ENCODE measurements at places on chromosomes 2 and 18. TPM values are rescaled to one million over a fixed set of nuclear protein-coding genes. Genes with fewer than 3 reads are reported as not detected.

Gene RIT2
- not detected for total RNA-seq

Gene MRPS5
- total RNA-seq, result 26.1 TPM

Gene FOSL2
- 83.5 TPM for total RNA-seq

Gene FNDC4
- total RNA-seq, result 24.2 TPM

- no peak overlapping the region for H3K27ac ChIP-seq
- no peaks in the 10 kb centered on the region for H3K27me3 ChIP-seq
- no peaks in the 10 kb centered on the region for H3K4me1 ChIP-seq
- no peaks in the 10 kb centered on the region for H3K36me3 ChIP-seq
- H3K4me3 ChIP-seq, result no peak overlapping the region
- peak; percentile 88 for DNase-seq
Measured at GRCh38 chr2:44479127-44479887, 117.6 kb downstream of the CAMKMT start.

GRCh38 chr2:51219468-51219867, 187.5 kb upstream of the NRXN1 start:
- H3K27ac ChIP-seq, result no peak overlapping the region
- no peak for DNase-seq
- no peaks in the 10 kb centered on the region for H3K27me3 ChIP-seq
- H3K4me3 ChIP-seq, result no peak overlapping the region
- no peaks in the 10 kb centered on the region for H3K36me3 ChIP-seq

GRCh38 chr2:12334412-12334966, 382.2 kb upstream of the TRIB2 start:
- H3K4me3 ChIP-seq, result no peak overlapping the region
- H3K27me3 ChIP-seq, result 0 out of 2 replicates have a peak, but pooled peaks cover 2% of the 10 kb centered on the region
- no peak for DNase-seq
- no peak overlapping the region for H3K27ac ChIP-seq
- no peaks in the 10 kb centered on the region for H3K36me3 ChIP-seq
- H3K4me1 ChIP-seq, result no peaks in the 10 kb centered on the region

DNA sequence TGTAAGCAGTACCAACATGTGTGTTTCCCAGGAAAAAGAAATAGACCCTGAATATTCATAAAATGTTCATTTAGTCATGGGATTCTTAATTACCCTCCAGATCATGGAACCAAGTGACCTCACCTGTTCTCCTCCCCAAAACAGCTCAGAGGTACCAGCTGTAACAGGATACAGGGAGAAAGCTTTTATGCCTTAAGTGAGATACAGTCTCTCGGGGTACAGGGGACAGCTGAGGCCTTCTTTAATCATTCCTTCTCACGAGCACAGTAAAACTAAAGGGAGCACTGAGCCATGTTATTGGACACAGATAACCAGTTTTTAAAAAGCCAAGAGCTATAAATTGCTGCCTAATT, 16.6 kb downstream of the EPHA4 start:
- DNase-seq, result no peak
- H3K4me3 ChIP-seq, result no peak overlapping the region
- H3K36me3 ChIP-seq, result peaks cover 7% of the 10 kb centered on the region
- H3K27me3 ChIP-seq, result no peaks in the 10 kb centered on the region

DNA sequence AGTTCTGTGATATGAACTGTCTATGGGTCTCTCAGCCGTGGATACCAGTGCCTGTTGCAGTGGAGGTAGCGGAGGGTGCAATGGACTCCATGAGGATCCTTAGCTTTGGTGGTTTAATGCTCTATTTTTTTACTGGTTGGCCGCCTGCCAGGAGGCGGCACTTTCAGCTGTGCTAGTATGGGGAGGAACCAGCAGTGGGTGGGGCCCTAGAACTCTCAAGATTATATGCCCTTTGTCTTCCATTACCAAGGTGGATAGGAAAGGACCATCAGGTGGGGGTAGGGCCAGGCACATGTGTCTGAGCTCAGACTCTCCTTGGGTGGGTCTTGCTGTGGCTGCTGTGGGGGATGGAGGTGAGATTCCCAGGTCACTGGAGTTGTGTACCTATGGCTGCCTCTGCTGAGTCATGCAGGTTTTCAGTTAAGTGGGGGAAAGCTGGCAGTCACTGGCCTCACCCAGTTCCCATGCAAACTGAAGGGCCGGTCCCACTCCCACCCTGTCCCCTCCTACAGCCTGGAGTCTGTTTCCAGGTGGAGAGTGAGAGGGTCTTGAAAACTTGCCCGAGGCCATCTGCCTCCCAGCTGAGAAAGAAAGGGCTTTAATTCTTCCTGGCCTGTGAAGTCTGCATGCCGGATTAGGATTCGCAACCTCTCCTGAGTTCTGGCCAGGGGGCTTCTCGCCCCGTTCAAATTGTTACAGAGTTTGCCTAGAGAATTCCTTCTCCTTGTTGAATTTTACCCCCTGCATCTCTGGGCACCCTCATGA, 14.5 kb downstream of the KCNS3 start:
- H3K36me3 ChIP-seq, result no peaks in the 10 kb centered on the region
- H3K27me3 ChIP-seq, result no peaks in the 10 kb centered on the region
- no peak overlapping the region for H3K27ac ChIP-seq
- no peak overlapping the region for H3K4me3 ChIP-seq
- no peaks in the 10 kb centered on the region for H3K4me1 ChIP-seq
- DNase-seq, result no peak

GRCh38 chr2:118477111-118477862, 370.2 kb downstream of the EN1 start:
- peaks cover 9% of the 10 kb centered on the region for H3K27me3 ChIP-seq
- no peak overlapping the region for H3K27ac ChIP-seq
- no peaks in the 10 kb centered on the region for H3K36me3 ChIP-seq
- no peak overlapping the region for H3K4me3 ChIP-seq
- peaks cover 6% of the 10 kb centered on the region for H3K4me1 ChIP-seq

GRCh38 chr2:128444121-128444771, 125.6 kb upstream of the HS6ST1 start:
- no peaks in the 10 kb centered on the region for H3K4me1 ChIP-seq
- no peaks in the 10 kb centered on the region for H3K27me3 ChIP-seq
- no peak overlapping the region for H3K4me3 ChIP-seq
- H3K27ac ChIP-seq, result no peak overlapping the region

DNA sequence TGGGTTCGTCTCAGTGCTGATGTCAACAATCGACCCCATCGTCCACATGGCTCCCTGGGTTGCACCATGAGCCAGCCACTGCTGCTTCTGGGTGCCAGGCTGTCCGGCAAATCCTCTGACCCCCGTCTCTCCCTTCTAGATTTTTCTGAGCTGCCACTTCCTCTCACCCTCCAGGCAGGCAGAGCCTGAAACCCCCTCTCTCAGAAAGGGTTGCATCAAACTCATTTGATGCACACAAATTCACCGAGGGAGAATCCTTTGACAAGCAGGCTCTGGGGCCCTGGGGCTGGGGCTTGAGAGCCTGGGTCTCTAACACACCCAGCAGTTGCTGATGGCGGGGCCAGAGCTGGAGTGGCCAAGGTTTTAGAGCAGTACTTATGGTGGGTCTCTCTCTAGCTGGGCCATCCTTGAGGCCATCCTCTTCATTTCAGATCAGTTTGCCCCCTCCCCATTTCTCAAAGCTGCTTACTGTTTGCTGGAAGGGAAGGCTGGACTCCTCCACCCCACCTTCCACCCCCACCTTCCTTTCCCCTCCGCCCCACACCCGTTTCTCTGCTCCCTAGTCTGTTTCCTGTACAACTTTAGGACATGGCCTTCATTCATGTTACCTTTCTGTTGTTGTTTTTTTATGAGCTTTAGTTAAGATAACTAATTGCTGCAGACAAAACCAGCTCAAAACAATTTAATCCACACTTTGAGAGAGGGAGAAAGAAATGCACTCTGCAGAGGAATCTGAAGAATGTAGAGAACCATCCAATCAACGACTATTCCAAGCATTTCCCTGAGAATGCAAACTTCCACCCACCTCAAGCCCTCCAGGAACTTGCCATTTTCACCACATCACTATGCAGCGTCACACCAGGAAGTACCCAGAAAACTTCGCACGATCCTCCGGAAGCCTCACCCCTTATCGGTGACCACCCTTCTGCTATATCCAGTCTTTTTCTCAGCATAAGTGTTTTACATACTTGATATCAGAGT, 69.5 kb downstream of the ARL4C start:
- no peak overlapping the region for H3K4me3 ChIP-seq
- peak overlapping the region; percentile 25 for H3K27ac ChIP-seq
- no peaks in the 10 kb centered on the region for H3K36me3 ChIP-seq

- H3K27me3 ChIP-seq, result no peaks in the 10 kb centered on the region
- H3K36me3 ChIP-seq, result no peaks in the 10 kb centered on the region
- H3K4me1 ChIP-seq, result no peaks in the 10 kb centered on the region
- no peak overlapping the region for H3K27ac ChIP-seq
- no peak for DNase-seq
- no peak overlapping the region for H3K4me3 ChIP-seq
Measured at GRCh38 chr2:6418291-6418690, 447.4 kb downstream of the CMPK2 start.

DNA sequence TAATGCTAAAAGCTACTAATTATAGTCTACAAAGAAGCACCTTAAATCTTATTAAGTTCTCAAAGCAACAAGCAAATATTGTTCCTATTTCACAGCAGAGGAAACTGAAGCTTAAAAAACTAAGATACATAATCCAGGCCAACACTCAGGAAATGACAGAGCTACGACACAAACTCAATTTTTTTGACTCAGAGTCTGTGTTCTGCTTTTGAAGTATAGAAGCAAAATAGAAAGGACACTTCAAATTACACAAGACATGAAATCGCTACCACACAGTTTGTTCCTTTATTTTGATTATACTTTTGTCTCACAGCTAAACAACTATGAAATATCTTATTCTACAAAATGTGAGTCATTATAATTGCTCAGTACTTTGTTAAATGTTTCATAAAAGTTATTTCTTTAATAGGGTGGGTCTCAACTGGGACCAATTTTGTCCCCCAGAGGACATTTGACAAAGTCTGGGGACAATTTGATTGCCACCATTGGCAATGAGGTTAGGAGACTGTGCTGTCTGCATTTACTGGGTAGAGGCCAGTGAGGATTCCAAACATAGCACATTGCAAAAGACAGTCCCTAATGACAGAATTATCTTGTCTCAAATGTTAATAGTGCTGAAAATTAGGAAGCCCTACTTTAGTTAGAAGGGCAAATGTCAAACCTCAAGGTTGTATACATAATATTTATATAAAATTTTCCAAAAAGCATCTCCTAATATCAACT, 101.5 kb upstream of the GRB14 start:
- no peak overlapping the region for H3K4me3 ChIP-seq
- H3K4me1 ChIP-seq, result peaks cover 32% of the 10 kb centered on the region
- no peaks in the 10 kb centered on the region for H3K27me3 ChIP-seq
- H3K27ac ChIP-seq, result no peak overlapping the region

- DNase-seq, result peak; percentile 96
- H3K27ac ChIP-seq, result peak overlapping the region; percentile 80
- no peaks in the 10 kb centered on the region for H3K36me3 ChIP-seq
- H3K4me1 ChIP-seq, result peaks cover 27% of the 10 kb centered on the region
Measured at GRCh38 chr2:100291152-100291970, 30.9 kb downstream of the LONRF2 start.

- H3K36me3 ChIP-seq, result no peaks in the 10 kb centered on the region
- H3K4me1 ChIP-seq, result peaks cover 33% of the 10 kb centered on the region
- peak overlapping the region; percentile 71 for H3K27ac ChIP-seq
- no peaks in the 10 kb centered on the region for H3K27me3 ChIP-seq
Measured at GRCh38 chr18:22639026-22639463, 221.3 kb upstream of the CTAGE1 start.

DNA sequence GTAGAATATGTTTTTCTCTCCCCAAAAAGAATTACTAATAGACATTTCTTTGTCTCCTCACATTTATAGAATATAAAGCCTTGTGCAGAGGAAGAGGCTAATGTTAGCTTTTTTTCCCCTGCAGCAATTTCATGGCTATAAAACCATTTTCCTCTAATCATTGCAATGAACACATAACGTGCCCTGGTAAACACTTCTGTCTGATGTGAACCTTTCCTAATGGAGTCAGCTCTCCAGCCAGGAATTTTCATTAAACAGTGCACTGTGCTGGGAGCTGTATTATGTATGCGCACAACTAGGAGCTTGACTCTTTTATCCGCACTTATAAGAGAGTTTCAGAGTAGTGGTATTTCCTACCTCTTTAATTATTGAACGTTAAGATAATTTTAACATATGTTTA, 63.9 kb upstream of the SPATS2L start:
- H3K27me3 ChIP-seq, result no peaks in the 10 kb centered on the region
- no peaks in the 10 kb centered on the region for H3K36me3 ChIP-seq
- peaks cover 6% of the 10 kb centered on the region for H3K4me1 ChIP-seq
- no peak overlapping the region for H3K4me3 ChIP-seq

DNA sequence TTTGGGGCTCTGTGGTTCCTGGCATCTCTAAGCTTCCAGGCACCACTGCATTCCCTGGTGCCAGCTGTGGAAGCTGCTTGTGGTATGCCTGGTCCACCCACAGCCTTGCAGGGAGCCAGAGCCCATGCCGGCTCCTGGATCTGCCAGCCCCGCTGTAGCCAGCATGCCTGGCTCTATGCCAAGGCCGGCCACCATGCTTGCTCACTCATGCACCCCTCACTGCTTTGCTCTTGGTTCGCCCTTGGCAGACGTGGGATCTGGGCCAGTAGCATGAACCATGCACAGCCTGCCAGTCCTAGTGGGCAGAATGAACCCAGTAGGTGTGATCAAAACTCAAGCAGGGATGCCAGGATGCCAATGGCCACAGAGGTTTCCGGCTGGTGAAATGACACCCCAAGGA, 634.2 kb upstream of the TMEFF2 start:
- no peaks in the 10 kb centered on the region for H3K27me3 ChIP-seq
- no peak overlapping the region for H3K27ac ChIP-seq
- H3K4me3 ChIP-seq, result no peak overlapping the region

DNA sequence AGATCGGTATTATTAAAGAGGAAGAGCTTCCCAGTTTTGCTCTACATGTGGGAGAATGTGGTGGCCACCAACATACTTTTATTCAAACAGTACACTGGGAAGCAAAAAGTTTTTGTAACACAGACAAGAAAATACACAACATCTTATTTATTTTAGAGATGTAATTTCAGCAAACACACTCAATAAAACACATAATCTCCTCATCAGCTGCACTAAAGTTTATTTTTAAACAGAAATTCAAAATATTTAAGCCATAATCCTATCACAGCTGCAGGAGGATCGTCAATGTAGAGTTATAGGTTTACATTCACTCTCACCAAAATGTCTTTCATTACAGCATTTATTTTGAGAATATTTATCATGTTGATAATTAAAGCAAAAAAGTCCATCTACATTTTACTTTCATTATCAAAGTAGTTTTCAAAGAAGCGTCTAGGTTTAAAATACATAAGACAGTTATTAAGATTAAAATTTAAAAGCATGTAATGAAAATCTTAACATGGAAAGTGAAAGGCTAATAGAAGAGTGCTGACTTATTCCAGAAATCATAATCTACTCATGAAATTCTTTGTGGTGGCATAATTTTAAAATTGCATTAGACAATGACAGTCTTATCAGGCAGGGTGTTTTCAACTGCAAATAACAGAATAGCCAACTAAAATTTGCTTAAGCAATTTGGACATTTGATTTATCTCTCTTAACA, 61.0 kb downstream of the ANKRD44 start:
- no peak overlapping the region for H3K4me3 ChIP-seq
- H3K27ac ChIP-seq, result no peak overlapping the region
- peaks cover 12% of the 10 kb centered on the region for H3K4me1 ChIP-seq
- no peaks in the 10 kb centered on the region for H3K27me3 ChIP-seq
- no peaks in the 10 kb centered on the region for H3K36me3 ChIP-seq

DNA sequence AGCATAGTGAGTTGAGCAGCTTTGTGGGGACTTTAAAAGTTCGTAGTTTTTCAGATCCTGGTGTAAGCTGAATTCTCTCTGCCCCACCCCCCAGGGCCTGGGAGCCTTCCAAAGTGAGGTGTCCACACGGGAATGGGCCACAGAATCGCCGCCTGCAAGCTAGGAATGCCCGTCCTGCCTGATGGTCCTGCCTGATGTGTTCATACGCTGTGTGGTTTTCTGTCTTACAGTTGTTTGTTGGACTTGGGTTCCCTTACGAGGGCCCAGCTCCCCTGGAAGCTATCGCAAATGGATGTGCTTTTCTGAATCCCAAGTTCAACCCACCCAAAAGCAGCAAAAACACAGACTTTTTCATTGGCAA, 158.7 kb downstream of the MGAT5 start:
- no peak for DNase-seq
- no peak overlapping the region for H3K27ac ChIP-seq
- H3K27me3 ChIP-seq, result no peaks in the 10 kb centered on the region
- H3K4me1 ChIP-seq, result peaks cover 39% of the 10 kb centered on the region
- H3K4me3 ChIP-seq, result no peak overlapping the region
